ENCODE measurements at places on chromosomes 7 and 10. TPM values are rescaled to one million over a fixed set of nuclear protein-coding genes. Genes with fewer than 3 reads are reported as not detected.

Gene TRPV6
- total RNA-seq: not detected

Gene AKR1C4
- total RNA-seq: not detected

Gene TET1
- 1.1 TPM for total RNA-seq

Gene JCAD
- 10.9 TPM for total RNA-seq

Gene FKBP14
- 4.1 TPM for total RNA-seq

Gene OAT
- 33.9 TPM for total RNA-seq

Gene CYP2C8
- total RNA-seq: 0.38 TPM

Gene FAM180A
- total RNA-seq: not detected

Gene FGL2
- 4.8 TPM for total RNA-seq

Gene C10orf88
- 7.6 TPM for total RNA-seq

Gene MYPN
- 376 TPM for total RNA-seq

Gene FANK1
- total RNA-seq: not detected

Gene ECHDC3
- total RNA-seq: 39.9 TPM

Gene EVX1
- not detected for total RNA-seq

Gene MNX1
- total RNA-seq: not detected

Gene ADCY1
- total RNA-seq: 2.2 TPM

Gene TRIM56
- total RNA-seq: 15.0 TPM

Gene AKR1C8
- not detected for total RNA-seq

Gene DUSP5
- 2.1 TPM for total RNA-seq

Gene CHRM2
- not detected for total RNA-seq

Gene ZNF239
- total RNA-seq: 3.5 TPM

Gene SLC26A4
- total RNA-seq: 0.18 TPM

Gene FAM131B
- total RNA-seq: 0.88 TPM

Gene ICA1
- 2.5 TPM for total RNA-seq

Gene FFAR4
- total RNA-seq: not detected

Gene MLXIPL
- total RNA-seq: 16.3 TPM

Gene CALML3
- total RNA-seq: not detected

Gene EN2
- 0.21 TPM for total RNA-seq

Gene PIP
- total RNA-seq: not detected

Gene CYP2C18
- not detected for total RNA-seq

Gene FAM237B
- total RNA-seq: not detected

Gene SPDYE5
- total RNA-seq: not detected

Gene CDNF
- total RNA-seq: 20.4 TPM

Gene GIMAP1
- 3.9 TPM for total RNA-seq

Gene GTF2IRD1
- total RNA-seq: 40.5 TPM

Gene ABCA13
- 0.12 TPM for total RNA-seq

Gene C1QL3
- total RNA-seq: 0.08 TPM

Gene HMX2
- not detected for total RNA-seq

Gene SHH
- not detected for total RNA-seq

Gene CALY
- total RNA-seq: not detected

Gene CYP3A4
- not detected for total RNA-seq

Gene TFR2
- total RNA-seq: not detected

Gene SSMEM1
- total RNA-seq: not detected

Gene ADRB1
- 0.13 TPM for total RNA-seq

Gene ATP6V1F
- 210 TPM for total RNA-seq

Gene WEE2
- not detected for total RNA-seq

Gene LDB1
- 24.7 TPM for total RNA-seq

Gene ZNF467
- total RNA-seq: 2.8 TPM

Gene CTNNA3
- 30.9 TPM for total RNA-seq

Measured in psoas muscle (tissue), 8 donors.